GM04504 (cell line): ENCODE measurements at places on chromosomes 11 and 22.

DNA sequence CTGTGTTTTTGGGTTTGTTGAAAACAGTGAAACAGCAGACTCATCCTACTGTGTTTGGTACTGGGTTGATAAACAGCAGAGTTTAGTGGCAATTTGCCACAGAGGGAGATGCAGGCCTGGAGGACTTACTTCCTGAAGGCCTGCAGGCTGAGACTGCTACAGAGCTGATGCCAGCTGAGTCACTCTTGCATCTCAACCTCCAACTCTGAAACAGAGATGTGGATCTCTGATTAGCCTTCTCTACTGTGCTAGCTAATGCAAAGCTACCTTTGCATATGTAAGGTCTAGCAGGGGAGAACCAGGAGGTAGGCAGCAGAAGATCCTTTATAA lies 14.3 kb downstream of the ATP5MG start:
- DNase-seq: peak; percentile 92

DNA sequence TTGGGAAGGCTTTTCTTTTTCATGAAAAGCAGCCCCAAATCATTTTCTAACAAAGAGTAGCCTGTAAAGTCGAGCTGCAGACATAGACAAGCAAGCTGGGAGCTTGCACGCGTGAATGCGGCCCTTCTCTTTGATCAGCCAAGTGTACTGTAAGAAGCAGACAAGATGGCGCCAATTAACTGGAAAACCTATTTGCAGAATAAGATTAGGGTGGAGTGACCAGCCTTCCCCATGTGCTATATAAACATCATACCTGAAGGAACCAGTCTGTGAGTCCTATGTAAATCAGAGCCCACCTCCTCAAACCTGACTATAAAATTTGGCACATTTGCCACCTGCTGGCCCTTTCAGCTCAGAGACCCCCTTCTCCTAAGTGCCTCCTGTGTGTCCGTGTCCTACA lies 982.7 kb downstream of the OPCML start:
- DNase-seq: no peak

DNA sequence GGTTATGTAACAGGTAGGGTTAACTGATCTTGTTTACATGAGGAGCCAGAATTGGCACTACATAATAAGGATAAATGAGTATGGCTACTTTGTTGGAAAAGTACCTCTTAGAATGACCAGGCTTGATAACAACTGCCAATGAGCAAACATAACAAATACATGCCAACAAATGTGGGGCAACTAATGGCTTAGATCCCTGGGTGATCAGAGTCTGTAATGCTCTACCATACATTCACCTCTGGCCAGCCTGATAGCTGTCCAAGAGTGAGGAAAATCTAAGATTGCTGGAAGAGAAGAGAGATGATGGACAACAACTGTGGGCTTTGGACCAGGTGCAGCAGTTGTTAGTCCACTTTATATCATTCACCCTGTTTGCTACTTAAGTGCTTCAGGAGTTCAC lies 1025.0 kb downstream of the NTM start:
- no peak for DNase-seq

DNA sequence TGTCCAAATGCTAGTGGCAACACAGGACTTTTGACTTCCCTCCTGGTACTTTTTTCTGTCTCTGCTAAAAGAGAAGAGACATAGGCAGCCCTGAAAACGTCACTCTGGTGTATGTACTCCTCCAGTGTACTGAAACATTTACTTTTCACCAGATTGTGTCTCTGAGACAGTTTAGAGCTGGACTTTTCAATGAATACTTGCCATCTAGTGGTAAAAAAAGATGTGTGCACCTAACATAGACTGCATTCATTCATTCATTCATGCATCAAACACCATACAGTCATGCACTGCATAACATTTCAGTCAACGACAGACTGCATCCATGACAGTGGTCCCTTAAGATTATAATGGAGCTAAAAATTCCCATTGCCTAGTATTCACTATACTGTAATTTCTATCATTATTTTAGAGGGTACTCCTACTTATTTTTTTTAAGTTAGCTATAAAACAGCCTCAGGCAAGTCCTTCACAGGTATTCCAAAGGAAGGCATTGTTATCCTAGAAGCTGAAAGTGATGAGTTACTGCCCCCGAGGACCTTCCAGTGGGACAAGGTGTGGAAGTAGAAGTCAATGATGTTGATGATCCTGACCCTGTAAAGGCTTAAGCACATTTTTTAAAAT lies 186.2 kb downstream of the SPON1 start:
- peak; percentile 13 for DNase-seq

DNA sequence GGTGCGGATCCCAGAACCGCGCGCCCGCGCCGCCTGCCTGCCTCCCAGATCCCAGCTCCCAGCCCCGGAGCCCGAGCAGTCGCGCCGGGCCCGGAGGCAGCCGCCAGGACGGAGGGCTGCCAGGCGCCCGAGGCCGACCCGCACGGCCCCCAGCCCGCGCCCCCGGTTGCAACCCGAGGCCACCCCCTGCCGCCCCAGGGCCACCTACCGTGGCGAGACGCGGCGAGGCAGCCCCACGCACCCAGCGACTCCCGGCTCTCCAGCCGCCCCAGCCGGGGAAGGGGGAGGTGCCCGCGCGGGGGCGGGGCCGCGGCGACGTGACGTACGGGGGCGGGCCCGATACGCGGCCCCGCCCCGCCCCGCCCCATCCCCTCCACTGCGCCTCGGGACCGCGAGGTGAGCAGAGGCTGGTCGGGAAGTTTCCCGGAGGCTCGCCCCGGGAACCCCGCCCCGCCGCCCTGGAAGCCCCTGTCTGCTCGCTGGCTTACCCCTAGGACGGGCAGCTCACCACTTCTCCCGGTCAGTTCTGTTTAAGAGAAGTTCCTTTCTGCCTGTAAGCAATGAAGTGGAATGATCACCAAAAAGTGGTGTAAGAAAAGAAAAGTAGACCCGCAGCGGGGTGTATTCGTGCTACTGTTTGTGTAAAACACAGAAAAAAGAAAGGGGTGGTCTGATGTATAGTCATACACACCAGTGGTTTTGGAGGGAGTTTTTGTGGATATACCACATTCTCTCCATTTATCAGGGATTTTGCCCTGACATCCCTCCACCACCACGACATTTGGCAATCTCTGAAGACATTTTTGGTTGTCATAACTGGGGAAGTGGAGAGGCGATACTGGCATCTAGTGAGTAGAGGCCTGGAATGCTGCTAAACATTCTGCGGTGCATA lies at the start of gene TPST2:
TSS of gene TPST2 (minus strand) at position 288 of the 892 bp plus-strand sequence. CDS start 48,502 bp downstream, outside the sequence.
- peak; percentile 50 for DNase-seq

GRCh38 chr11:91178366-91178765 lies 955.5 kb upstream of the CHORDC1 start:
- DNase-seq: no peak

GRCh38 chr11:126419801-126420697 lies 64.6 kb downstream of the ST3GAL4 start:
- no peak for DNase-seq
